Esophagus muscularis mucosa (tissue), 4 donors: ENCODE measurements at places on chromosomes 16 and 17.

DNA sequence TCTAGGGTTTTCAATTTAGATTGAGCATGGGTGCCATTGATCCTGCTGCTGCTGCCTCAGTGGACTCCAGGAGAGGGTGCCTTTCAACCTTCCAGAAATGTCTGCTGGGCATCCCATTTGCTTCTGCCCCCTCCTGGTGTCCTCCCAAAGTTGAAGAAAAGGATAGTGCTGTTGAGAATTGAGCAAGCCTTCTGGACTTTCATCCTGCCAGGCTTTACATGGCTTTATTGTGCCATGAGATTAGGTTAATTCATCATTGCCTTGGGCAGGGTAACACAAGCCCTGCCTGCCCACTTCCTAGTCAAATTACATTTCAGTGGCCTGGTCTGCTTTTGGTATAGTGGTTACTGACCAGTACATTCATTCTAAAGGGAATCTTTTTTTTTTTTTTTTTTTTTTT, 17.9 kb upstream of the TANGO6 start:
- DNase-seq = no peak

DNA sequence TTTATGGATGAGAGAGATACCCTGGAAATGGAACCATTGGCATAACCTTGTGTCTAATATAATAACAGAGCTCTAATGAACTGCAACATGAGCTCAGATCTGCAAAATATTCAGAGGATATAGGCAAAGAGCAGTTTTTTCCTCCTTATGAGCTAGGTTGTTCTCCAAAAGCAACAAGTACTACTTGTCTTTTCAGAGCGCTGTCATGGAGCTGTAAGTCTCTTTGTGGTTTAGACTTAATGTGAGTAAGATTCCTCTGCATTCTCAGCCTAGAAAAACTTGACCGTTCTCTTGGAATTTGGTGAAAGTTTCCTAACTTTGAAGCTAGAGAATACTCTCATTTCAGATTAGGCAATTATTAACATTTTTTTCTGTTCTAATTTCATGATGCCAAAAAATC, 85.2 kb downstream of the FTO start:
- DNase-seq = no peak

DNA sequence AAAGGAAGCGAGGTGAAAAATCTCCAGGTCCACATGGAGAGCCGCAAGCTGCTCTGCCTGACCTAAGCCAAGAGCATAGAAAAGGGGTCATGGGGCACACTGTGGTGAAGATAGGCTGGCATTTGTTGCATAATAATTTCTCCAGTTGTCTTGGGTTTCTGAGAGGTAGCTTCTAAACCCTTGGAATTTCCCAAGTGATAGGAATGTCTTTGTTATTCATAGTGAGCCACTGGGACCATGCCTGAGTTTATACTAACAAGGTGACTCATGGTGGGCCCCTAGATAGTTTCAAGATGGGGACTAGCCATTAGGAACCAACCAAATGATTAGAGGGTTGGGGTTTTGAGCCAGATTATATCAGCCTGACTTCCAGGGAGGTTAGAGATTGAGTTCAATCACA, 25.6 kb downstream of the SOST start:
- DNase-seq = no peak

DNA sequence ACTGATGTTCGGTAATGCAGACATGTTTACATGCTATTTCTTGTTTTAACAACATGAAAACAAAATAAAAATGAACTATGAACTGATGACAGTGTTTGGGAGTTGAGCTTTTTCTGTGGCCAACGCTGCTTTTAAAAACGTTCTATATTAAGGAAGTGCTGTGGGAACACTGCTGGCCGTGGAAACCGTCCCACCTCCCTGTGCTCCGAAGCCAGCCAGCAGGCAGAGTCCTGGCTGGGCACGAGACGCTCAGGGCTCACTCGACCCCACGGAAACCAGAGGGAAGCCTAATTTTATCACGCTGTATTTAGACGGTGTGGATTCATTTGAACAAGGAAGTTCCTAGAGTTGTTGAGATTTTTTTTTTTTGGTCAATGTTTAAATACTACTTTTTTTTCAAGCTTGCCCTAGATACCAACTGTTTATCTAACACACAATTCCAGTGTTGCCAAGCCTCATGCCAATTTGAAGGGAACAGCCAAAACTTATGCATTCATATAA, 25.8 kb downstream of the ADCY9 start:
- DNase-seq = no peak

DNA sequence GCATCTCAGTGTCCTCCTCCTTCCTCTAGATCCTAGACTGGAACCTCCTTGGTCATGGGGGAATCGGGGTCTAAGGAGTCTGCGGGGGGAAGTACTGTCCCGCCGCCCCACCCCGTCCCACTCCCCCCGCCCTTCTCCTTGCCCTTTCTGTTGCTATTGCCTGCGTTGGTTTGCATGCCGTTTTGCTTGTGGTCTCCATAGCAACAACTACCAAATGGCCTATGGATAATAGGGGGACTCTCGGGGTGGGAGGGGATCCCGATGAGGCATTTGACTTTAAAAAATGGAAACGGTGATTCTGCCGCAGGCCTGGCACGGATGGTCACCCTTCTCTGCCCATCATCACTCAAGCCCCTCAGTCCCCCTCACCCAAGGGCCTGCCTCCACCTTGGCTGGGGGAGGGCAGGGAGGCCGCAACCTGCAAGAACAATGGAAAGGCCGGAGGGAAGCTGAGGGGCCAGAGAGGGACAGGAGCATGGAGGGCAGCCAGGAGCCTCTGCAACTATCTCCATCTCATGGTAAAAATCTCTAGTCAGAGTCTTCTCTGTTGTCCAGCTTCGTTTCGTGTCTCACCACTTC, 231.4 kb upstream of the TNRC6C start:
- DNase-seq = peak; percentile 82

DNA sequence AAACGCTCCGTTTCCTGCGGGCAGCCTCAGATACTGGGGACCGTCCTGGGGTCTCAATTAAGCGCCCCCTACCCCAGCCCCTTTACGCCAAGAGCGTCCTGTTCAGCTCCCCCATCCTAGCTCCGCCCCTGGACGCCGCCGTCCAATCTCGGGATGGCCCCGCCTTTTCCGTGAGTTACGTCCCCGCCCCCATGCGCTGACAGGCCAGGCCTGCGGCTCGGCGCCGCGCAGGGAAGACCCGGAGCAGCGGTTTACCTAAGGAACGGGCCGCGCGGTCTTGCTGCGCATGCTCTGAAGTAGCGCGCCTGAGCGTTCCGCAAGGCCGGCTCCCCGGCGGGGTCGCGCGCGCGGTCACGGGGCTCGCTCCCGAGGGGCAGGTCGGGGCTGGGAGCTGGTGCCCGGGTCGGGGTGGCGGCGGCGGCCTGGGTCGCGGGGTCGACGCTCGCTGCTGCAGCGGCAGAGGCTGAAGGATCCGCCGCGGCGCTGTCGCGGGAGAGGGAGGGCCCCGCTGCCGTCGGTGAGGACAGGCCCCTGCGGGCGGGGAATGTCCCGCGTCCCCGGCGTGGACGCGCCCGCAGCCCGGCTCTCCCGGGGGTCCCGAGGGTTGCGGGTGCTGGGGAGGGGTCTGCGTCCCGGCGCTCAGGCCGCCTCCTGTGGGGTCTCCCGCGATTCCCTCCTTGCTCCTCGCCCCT, at the start of gene FLYWCH1:
Gene FLYWCH1, plus strand, starts transcription at position 294 of the 692 bp plus-strand sequence. CDS start 17,755 bp downstream, outside the sequence.
- peak; percentile 98 for DNase-seq

- DNase-seq = no peak
Observed at GRCh38 chr16:50836121-50836621, 94.3 kb downstream of the CYLD start.

- no peak for DNase-seq
Observed at GRCh38 chr17:35293151-35293847, 50.4 kb downstream of the SLFN5 start.

- no peak for DNase-seq
Observed at GRCh38 chr17:44540246-44541084, 16.8 kb upstream of the FZD2 start.

- no peak for DNase-seq
Observed at GRCh38 chr16:12228602-12229499, 252.3 kb downstream of the SNX29 start.

- DNase-seq = no peak
Observed at GRCh38 chr17:2967515-2967914, 95.9 kb downstream of the OR1D5 start.

DNA sequence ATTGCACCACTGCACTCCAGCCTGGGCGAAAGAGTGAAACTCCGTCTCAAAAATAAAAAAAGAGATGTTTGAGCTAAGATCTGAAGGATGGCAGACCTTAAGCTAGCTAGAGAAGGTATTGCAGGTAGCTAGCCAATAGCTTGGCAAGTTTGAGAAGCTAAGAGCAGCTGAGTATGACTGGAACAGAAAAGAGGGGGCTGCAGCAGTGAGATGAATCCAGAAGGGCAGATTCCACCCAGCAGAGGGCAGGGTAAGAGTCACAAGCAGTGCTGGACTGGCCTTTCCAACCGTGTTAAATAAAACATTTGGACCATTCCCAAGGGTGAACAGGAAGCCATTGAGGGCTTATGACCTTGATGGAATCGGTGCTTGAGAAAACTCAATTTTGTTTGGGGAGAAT, 5.7 kb upstream of the PHAF1 start:
- DNase-seq = no peak

- DNase-seq = no peak
Observed at GRCh38 chr17:50722746-50723145, 3.3 kb downstream of the LUC7L3 start.

DNA sequence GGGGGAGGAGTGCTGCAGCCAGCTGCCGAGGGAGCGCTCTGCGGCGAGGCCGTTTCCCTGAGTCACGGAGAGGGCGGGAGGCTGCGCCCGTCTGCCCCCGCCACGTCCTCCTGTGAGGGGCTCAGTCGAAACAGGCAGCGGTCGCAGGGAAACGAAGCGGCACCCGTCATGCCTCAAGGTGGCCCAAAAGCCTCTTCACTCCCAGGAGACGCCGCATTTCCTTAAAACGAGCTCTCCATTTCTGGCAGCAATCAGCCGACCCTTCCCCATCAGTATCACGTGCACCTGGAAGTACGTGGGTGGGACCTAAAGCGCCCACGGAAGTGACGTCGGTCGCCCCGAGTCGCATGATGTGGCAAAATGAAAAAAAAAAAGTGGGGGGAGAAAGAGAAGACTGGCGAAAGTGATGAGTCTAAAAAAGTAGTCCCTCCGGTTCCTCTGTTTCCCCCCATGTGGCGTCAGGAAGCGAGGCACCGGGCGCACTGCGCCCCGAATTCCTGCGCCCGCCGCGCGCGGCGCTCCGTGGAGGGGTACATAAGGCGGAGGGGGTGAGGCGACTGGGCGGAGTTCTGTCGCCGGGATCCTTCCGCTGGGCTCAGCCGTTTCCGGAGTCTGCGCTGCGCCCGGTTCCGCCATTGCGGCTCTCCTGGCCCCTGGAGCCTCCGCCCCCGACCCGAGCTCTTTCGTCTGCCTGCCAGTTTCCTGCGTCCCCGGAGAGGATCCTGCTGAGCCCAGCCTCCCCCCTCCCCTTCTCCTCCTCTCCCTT, at the start of gene CLTC:
Gene CLTC, plus strand, starts transcription at position 598 of the 766 bp plus-strand sequence. CDS start 237 bp downstream, outside the sequence.
- peak; percentile 98 for DNase-seq

GRCh38 chr16:48405907-48406306, 20.7 kb upstream of the SIAH1 start:
- DNase-seq = no peak

- DNase-seq = no peak
Observed at GRCh38 chr16:4862639-4863038, 15.4 kb downstream of the UBN1 start.

- DNase-seq = no peak
Observed at GRCh38 chr16:53913099-53913870, 209.3 kb downstream of the FTO start.

DNA sequence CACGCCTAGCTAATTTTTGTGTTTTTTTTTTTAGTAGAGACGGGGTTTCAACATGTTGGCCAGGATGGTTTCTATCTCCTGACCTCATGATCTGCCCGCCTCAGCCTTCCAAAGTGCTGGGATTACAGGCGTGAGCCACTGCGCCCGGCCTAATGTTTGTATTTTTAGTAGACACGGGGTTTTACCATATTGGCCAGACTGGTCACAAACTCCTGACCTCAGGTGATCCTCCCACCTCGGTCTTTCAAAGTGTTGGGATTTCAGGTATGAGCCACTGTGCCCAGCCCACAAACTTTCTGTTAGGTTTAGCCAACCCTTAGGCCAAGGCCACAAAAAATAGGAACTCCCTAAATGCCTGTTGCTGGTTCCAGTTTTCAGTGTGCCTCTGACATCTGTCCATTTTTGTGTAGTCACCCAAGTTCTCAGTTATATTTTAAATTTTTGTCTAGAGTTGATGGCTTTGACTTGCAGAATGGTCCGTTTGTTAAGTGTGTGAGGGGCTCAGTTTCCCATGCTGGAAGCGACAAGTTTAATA, 12.7 kb downstream of the CCL16 start:
- no peak for DNase-seq

DNA sequence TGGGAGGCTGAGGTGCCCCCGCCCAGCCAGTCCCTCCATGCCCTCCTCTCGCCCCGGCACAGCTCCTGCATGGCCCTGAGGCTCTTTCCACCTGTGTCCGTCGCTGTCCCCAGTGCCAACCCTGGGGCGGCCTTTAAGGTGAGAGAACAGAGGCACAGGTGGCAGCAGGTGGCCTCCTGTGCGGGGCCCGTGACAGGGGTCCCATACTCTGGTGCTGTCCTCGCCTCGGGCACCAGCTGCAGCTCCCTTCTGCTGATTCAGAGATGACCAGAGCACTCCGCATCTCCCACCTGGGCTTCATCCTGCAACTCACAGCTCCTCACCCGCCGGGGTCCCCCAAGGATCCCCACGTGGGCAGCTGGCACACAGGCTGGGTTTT, 8.0 kb downstream of the PRSS27 start:
- DNase-seq = no peak

GRCh38 chr16:4909825-4910224, 27.1 kb downstream of the PPL start:
- DNase-seq = no peak

GRCh38 chr17:4886830-4887229, 12.5 kb upstream of the C17orf107 start:
- no peak for DNase-seq

DNA sequence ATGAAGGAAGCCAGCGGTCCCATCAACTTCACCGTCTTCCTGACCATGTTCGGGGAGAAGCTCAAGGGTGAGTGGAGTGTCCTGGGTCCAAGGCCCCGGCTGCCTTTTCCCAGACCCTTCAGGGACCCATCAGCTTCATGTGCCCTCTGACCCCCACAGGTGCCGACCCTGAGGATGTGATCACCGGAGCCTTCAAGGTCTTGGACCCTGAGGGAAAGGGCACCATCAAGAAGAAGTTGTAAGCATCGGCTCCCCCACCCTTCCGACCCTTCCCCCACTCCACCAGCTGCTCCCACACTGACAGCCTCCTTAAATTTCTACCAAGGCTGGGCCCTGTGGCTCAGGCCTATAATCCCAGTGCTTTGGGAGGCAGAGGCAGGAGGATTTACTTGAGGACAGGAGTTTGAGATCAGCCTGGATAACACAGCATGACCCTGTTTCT, 1.9 kb downstream of the MYL11 start:
- DNase-seq = no peak
